ENCODE measurements at places on chromosomes 12 and 14. TPM values are rescaled to one million over a fixed set of nuclear protein-coding genes. Genes with fewer than 3 reads are reported as not detected.

DNA sequence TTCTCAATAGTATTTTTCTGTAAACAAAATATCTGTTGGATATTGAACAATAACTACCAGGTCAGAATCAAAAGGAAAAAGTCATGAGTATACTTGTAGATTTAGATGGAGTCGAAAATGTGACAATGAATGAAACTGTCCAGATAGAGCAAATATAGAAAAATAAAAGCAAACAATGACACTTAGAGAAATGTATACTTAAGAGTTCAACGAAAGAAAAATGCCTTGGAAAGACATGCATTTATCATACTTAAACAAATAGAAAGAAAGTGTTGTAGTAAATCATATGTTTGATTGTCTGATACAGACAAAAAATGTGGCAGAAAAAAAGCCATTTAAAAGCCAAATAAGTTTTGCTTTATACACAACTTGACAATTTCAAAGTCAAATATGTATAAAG, 571.2 kb upstream of the MGAT4C start:
- no peak for DNase-seq
- H3K36me3 ChIP-seq = no peaks in the 10 kb centered on the region
- H3K4me1 ChIP-seq = no peaks in the 10 kb centered on the region
- H3K4me3 ChIP-seq = no peak overlapping the region

DNA sequence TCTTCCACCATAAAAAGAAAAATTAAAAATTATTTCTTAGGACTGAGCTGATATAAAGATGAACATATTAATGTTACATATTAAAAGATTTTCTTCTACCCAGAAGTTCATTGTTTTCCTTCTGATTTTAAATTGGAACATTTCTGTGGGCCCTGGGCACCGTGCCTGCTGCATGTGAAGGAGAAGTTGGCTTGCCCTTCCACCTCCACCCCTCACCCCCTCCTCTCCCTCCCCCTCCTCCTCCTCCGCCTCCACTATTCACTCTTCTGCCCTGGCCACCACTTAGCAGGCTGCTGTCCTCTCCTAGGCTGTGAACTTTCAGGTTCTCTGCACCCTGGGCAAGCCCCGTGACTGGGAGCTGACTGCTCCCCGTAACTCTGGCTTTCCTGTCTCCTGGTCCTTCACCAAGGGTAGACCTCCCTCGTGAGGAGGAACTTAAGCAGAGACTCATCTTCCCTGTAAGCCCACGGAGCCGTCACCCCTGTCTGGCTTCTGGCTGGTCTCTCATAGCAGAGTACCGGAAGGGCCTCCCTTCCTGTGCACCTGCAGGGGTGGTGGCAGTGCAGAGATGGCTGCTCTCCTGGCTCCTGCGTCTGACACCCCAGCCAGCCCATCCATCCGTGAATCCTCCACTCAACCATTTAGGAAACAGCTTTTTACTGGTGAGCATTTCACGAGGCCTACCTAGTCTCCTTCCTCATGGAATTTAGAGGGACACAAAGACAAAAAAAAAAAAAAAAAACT, 12.8 kb downstream of the TUNAR start:
- H3K36me3 ChIP-seq = peaks cover 14% of the 10 kb centered on the region
- no peak for DNase-seq
- H3K27me3 ChIP-seq = no peaks in the 10 kb centered on the region
- H3K27ac ChIP-seq = no peak overlapping the region
- H3K4me3 ChIP-seq = no peak overlapping the region

The TRIM9 gene
- total RNA-seq = 0.98 TPM

The OAS3 gene
- total RNA-seq = 0.81 TPM

GRCh38 chr12:110583137-110584059, at the start of gene PPTC7:
TSS of gene PPTC7 (minus strand) at chr12:110583318. CDS start at chr12:110583031, 287 bp downstream.
- DNase-seq = peak; percentile 98
- H3K27ac ChIP-seq = no peak within 1 kb of the TSS
- H3K36me3 ChIP-seq = 0 out of 2 replicates have a peak, but pooled peaks cover 6% of the 10 kb centered on the region
- H3K4me1 ChIP-seq = peaks cover 6% of the 10 kb centered on the region
- no peaks in the 10 kb centered on the region for H3K27me3 ChIP-seq

GRCh38 chr12:8899830-8900229, 14.5 kb upstream of the PHC1 start:
- no peak overlapping the region for H3K4me3 ChIP-seq
- peaks cover 46% of the 10 kb centered on the region for H3K36me3 ChIP-seq
- H3K27ac ChIP-seq = no peak overlapping the region
- DNase-seq = no peak
- no peaks in the 10 kb centered on the region for H3K4me1 ChIP-seq

The CMAS gene
- total RNA-seq = 46.7 TPM

The TTC6 gene
- total RNA-seq = 0.33 TPM

DNA sequence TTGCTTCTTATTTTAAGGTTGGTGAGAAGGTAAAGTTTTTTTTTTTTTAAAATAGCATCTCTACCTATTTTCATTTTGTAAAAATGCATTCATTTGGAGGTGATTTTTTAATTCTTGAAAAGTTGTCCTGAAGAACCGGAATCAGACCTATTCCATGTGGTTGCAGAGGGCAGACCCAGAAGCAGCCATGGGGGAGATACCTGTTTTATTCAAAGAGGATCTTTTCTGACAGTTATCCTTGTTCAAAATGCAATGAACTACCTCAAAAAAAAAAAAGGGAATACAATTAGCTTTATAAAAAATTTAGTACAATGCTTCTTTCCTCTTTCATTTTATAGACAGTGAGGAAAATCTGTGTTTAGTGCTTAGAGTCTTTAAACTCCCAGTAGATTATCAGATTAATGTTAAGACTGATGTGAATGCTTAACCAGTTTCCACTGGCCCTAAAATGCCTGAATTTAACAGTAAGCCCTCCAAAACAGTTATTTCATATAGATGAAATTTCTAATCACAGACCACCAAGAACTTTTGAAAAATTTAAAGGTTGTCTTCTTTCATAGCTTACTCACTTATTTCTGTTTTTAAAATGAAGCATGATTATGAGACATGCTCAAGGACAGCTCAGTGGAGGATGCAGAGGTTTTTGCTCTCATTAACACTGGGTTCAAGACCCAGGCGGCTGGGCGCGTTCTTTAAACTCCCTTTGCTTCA, 8.6 kb upstream of the NEMF start:
- H3K27ac ChIP-seq = peak overlapping the region; percentile 95
- H3K27me3 ChIP-seq = no peaks in the 10 kb centered on the region
- no peak overlapping the region for H3K4me3 ChIP-seq
- DNase-seq = no peak
- H3K4me1 ChIP-seq = no peaks in the 10 kb centered on the region

The CCDC177 gene
- total RNA-seq = 6.2 TPM

GRCh38 chr14:74065746-74066575, 18.3 kb downstream of the ALDH6A1 start:
- H3K4me3 ChIP-seq = no peak overlapping the region
- no peak overlapping the region for H3K27ac ChIP-seq
- no peaks in the 10 kb centered on the region for H3K27me3 ChIP-seq
- H3K4me1 ChIP-seq = no peaks in the 10 kb centered on the region
- H3K36me3 ChIP-seq = peaks cover 61% of the 10 kb centered on the region

GRCh38 chr14:30295980-30296379, 263.0 kb upstream of the G2E3 start:
- H3K4me1 ChIP-seq = no peaks in the 10 kb centered on the region
- no peak overlapping the region for H3K4me3 ChIP-seq
- no peaks in the 10 kb centered on the region for H3K27me3 ChIP-seq
- no peaks in the 10 kb centered on the region for H3K36me3 ChIP-seq
- H3K27ac ChIP-seq = no peak overlapping the region
- no peak for DNase-seq

The CLEC12A gene
- total RNA-seq = not detected

- H3K36me3 ChIP-seq = no peaks in the 10 kb centered on the region
- no peak for DNase-seq
- no peaks in the 10 kb centered on the region for H3K4me1 ChIP-seq
Observed at GRCh38 chr12:47419497-47419896, 286.3 kb downstream of the RPAP3 start.

GRCh38 chr14:34710006-34710405, 4.4 kb downstream of the CFL2 start:
- no peaks in the 10 kb centered on the region for H3K27me3 ChIP-seq
- no peak overlapping the region for H3K4me3 ChIP-seq
- no peak for DNase-seq
- no peaks in the 10 kb centered on the region for H3K36me3 ChIP-seq
- no peak overlapping the region for H3K27ac ChIP-seq

The TMEM121 gene
- total RNA-seq = 1.0 TPM

- no peaks in the 10 kb centered on the region for H3K36me3 ChIP-seq
- no peaks in the 10 kb centered on the region for H3K4me1 ChIP-seq
- DNase-seq = no peak
- no peaks in the 10 kb centered on the region for H3K27me3 ChIP-seq
Observed at GRCh38 chr12:92436856-92437255, 265.9 kb upstream of the PLEKHG7 start.

- no peak overlapping the region for H3K27ac ChIP-seq
- H3K4me1 ChIP-seq = no peaks in the 10 kb centered on the region
- no peaks in the 10 kb centered on the region for H3K36me3 ChIP-seq
- DNase-seq = no peak
Observed at GRCh38 chr14:95056476-95056875, 100.9 kb downstream of the DICER1 start.

The PSMB11 gene
- not detected for total RNA-seq

DNA sequence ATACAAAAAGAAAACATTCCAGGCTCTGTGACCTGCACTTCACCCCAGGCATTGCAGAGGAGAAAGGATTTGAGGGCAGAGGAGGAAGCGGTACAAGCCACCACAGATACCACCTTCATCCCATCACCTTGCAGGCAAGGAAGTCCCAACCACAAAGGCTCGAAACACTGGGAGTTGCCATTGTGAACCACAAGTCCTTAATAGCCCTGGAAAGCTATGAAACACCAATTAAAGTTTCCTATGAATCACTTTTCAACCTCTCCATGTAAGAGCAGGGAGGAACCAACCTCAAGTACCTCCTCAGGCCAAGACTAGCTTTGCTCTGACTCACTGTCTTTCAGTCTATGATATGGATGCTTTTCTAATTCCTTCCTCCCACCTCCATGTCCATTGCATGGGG, 27.0 kb downstream of the MAP3K9 start:
- no peak overlapping the region for H3K27ac ChIP-seq
- no peak overlapping the region for H3K4me3 ChIP-seq
- H3K4me1 ChIP-seq = no peaks in the 10 kb centered on the region
- peaks cover 5% of the 10 kb centered on the region for H3K36me3 ChIP-seq
- no peaks in the 10 kb centered on the region for H3K27me3 ChIP-seq

DNA sequence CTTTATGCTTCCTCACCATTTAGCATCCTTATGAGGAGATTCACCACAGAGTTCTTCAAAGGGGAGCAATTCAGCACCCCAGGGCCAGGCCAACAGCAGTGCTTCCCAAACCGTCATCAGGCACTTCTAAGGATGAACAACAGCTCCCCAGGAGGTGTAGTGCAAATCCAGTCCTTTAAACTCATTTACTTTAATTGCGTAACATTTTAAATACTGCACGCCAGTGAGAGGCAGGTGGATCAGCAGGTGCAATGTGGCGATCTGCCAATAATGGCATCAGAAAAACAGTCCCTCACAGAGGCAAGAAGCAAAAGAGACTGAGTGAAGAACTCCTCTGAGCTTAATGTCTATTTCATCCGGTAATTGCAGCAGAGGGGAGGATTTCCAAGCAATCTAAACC, 770.9 kb upstream of the FOXG1 start:
- H3K4me3 ChIP-seq = no peak overlapping the region
- no peaks in the 10 kb centered on the region for H3K36me3 ChIP-seq
- H3K27ac ChIP-seq = no peak overlapping the region
- DNase-seq = no peak
- H3K4me1 ChIP-seq = no peaks in the 10 kb centered on the region

- no peak for DNase-seq
- H3K36me3 ChIP-seq = peaks cover 10% of the 10 kb centered on the region
- peaks cover 6% of the 10 kb centered on the region for H3K4me1 ChIP-seq
- no peak overlapping the region for H3K27ac ChIP-seq
- H3K27me3 ChIP-seq = no peaks in the 10 kb centered on the region
Observed at GRCh38 chr12:120115066-120115465, 1.5 kb downstream of the RAB35 start.

The ACOT6 gene
- total RNA-seq = not detected

- no peak overlapping the region for H3K4me3 ChIP-seq
- peaks cover 4% of the 10 kb centered on the region for H3K4me1 ChIP-seq
- H3K27ac ChIP-seq = no peak overlapping the region
- DNase-seq = no peak
Observed at GRCh38 chr12:95994476-95994875, 1.7 kb downstream of the HAL start.

DNA sequence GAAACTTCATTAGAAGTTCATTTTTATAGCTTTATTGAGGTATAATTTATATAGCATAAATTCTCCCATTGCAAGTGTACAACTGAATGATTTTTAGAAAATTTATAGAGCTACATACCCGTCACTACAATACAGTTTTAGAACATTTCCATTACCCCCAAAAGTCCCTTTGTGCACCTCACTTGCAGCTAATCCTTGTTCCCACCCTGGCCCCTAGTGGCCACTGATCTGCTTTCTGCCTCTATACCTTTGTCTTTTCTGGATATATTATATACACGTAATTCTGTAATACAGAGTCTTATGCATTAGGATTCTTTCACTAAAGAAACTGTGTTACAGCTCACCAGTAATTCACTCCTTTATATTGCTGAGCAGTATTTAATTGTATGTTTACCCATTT, 145.1 kb upstream of the DIO2 start:
- H3K27me3 ChIP-seq = no peaks in the 10 kb centered on the region
- no peaks in the 10 kb centered on the region for H3K4me1 ChIP-seq
- no peak overlapping the region for H3K4me3 ChIP-seq

DNA sequence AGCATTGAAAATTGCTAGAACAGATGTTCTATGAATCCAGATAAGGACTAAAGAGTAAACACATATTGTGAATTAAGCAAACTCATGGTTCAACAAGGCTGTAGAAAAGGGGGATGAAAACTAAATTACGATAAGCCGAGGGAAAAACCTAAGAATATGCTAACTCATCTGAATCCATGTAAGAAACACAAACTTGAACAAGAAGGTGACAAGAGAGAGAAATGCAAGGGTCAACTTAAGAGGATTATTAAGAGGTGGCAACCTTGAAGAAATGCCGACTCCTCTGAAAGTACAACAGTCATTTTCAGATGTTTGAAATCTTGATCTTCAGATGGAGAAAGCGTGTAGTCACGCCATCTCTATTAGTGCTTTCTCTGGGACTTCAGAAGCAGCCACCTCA, 128.6 kb downstream of the TTC7B start:
- no peak overlapping the region for H3K27ac ChIP-seq
- H3K4me3 ChIP-seq = no peak overlapping the region
- H3K4me1 ChIP-seq = no peaks in the 10 kb centered on the region
- H3K27me3 ChIP-seq = no peaks in the 10 kb centered on the region
- DNase-seq = no peak

Measured in H9 (cell line).